WTC11 (cell line): ENCODE measurements at places on chromosomes 11 and 22.

DNA sequence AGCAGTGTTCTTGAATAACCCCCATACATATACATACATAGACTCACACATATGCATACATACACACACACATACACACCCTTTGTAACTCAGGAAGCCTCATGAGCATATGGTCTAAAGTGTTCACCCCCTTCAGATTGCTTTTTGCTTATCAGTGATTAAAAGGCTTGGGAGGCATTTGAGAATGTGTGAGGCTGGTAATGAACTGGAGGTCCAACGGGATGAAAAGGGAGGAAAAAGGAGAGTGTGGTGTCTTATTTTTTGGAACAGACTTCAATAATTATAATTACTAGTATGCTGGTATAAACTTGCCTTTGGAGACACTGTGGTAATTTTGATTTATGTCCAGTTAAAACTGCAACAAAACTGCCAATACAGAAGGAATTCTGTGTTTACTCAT, 124.5 kb downstream of the UVRAG start:
- no peak overlapping the region for H3K4me3 ChIP-seq
- no peak for DNase-seq

- H3K4me1 ChIP-seq: peaks cover 6% of the 10 kb centered on the region
- H3K36me3 ChIP-seq: peaks cover 30% of the 10 kb centered on the region
- no peak for DNase-seq
- H3K27me3 ChIP-seq: no peaks in the 10 kb centered on the region
- H3K27ac ChIP-seq: no peak within 1 kb of the TSS
Observed at GRCh38 chr11:64206457-64207255, at the start of gene FERMT3. FERMT3 (plus strand) TSS chr11:64206721; CDS start chr11:64207365, 644 bp downstream.

GRCh38 chr22:19708321-19709011, 5.8 kb upstream of the SEPTIN5 start:
- H3K4me3 ChIP-seq: no peak overlapping the region
- no peaks in the 10 kb centered on the region for H3K36me3 ChIP-seq
- H3K4me1 ChIP-seq: peaks cover 48% of the 10 kb centered on the region

DNA sequence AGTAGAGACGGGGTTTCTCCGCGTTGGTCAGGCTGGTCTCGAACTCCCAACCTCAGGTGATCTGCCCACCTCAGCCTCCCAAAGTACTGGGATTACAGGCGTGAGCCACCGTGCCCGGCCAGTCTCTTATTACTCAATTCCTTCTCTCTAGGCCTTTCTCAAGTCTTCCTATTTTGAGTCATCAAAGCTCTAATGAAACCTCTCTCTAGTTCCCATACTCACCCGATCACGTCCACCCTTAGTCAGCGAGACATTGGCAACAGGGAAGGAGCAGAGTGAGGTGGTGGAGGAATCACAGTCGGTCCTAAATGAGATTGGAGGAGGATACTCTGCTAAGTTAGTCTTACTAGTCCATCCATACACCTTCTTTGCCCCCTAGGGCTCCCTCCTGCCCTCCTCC, 5.0 kb downstream of the BSCL2 start:
- no peak overlapping the region for H3K4me3 ChIP-seq
- DNase-seq: no peak
- H3K36me3 ChIP-seq: peaks cover 33% of the 10 kb centered on the region
- peak overlapping the region; percentile 62; the same call in 1 of the 2 replicates for H3K27ac ChIP-seq
- H3K27me3 ChIP-seq: no peaks in the 10 kb centered on the region; the same call in 1 of the 2 replicates

GRCh38 chr11:119941636-119942411, 196.1 kb downstream of the TRIM29 start:
- no peak overlapping the region for H3K27ac ChIP-seq
- no peak overlapping the region for H3K4me3 ChIP-seq
- peak; percentile 52 for DNase-seq
- H3K4me1 ChIP-seq: peaks cover 35% of the 10 kb centered on the region
- no peaks in the 10 kb centered on the region for H3K36me3 ChIP-seq

DNA sequence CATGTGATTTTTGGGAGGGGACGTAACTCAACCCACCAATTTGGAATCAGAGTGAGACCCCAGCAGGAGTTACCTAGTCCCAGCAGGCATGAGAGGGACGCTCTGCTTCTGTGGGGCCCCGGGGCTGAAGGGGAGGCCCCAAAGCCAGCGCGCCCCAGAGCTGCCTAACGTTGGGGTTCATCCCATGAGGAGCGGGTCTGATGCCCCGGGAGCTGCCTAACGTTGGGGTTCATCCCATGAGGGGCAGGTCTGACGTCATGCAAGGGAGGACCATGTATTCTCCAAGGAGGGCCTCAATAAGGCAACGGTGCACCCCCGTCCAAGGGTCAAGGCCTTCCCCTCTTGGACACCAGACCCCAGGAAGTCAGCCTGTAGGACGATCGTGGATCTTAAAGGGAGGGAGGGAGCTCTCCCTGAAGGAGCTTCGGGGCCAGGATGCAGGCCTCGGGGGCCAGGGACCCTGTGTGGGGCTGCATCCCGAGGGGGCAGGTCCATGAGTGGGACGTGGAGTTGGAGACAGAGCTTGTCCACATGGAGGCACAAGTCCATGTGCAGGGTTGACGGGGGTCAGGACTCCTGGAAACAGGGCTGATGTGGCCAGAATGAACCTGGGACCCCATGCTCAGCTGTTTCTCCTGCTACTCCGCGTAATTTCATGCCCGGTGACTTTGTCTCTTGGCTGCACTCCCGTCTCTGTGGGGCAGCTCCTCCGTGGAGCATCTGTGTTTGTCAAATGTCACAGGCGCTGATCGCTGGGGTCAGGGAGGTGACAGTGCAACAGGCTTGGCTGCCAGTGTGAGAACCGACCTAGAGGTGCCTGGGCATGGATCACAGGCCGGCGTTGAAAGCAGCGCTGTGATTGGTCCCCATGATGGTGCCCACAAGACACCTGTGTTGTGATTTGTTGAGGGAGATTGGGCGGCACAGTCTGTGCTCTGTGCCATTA, 1029.1 kb downstream of the BRD1 start:
- H3K27me3 ChIP-seq: no peaks in the 10 kb centered on the region
- peaks cover 11% of the 10 kb centered on the region for H3K4me1 ChIP-seq
- no peak overlapping the region for H3K27ac ChIP-seq
- H3K36me3 ChIP-seq: peaks cover 9% of the 10 kb centered on the region
- DNase-seq: no peak
- H3K4me3 ChIP-seq: no peak overlapping the region

DNA sequence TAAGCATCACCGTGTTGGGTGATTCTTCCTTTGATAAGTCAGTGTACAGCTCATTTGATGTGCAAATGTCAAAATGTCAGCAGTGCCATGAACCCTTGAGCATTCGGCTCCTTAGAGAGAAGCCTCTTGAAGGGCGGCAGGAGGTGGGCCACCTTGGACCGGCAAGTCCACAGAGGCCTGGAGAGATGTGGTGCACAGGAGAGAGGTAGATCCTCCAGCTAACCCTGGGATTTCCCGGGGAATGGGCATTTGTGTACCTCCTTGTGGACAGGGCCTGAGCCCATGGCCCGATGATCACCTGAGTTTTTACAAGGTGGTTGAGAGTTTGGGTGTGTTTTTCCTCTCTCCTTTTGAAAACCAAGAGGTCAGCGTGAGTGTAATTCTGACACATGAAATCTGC, 133.2 kb upstream of the RCN1 start:
- no peak for DNase-seq
- peaks cover 12% of the 10 kb centered on the region for H3K27me3 ChIP-seq
- H3K4me1 ChIP-seq: peaks cover 6% of the 10 kb centered on the region
- H3K4me3 ChIP-seq: no peak overlapping the region
- H3K27ac ChIP-seq: no peak overlapping the region
- no peaks in the 10 kb centered on the region for H3K36me3 ChIP-seq

DNA sequence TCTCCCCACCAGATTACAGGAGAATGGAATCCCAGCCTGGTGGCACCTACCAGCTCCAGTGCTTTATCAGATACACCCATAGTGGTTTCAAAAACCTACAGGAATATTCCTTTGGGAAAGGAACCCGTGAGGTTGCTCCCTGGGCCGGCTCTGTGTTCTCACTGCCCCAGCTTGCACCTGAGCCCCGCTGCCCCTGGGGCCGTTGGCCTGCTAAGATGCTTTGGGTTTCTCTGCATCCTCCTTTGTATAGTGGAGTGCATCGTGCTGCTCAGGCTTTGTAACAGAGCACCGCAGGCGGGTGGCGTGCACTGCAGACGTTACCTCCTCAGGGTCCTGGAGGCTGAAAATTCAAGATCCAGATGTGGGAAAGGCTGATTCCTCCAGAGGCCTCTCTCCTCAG, 414.1 kb downstream of the BRD1 start:
- H3K36me3 ChIP-seq: no peaks in the 10 kb centered on the region
- DNase-seq: no peak
- H3K27ac ChIP-seq: no peak overlapping the region
- H3K4me1 ChIP-seq: peaks cover 14% of the 10 kb centered on the region
- H3K27me3 ChIP-seq: peaks cover 2% of the 10 kb centered on the region; the same call in 1 of the 2 replicates
- no peak overlapping the region for H3K4me3 ChIP-seq

DNA sequence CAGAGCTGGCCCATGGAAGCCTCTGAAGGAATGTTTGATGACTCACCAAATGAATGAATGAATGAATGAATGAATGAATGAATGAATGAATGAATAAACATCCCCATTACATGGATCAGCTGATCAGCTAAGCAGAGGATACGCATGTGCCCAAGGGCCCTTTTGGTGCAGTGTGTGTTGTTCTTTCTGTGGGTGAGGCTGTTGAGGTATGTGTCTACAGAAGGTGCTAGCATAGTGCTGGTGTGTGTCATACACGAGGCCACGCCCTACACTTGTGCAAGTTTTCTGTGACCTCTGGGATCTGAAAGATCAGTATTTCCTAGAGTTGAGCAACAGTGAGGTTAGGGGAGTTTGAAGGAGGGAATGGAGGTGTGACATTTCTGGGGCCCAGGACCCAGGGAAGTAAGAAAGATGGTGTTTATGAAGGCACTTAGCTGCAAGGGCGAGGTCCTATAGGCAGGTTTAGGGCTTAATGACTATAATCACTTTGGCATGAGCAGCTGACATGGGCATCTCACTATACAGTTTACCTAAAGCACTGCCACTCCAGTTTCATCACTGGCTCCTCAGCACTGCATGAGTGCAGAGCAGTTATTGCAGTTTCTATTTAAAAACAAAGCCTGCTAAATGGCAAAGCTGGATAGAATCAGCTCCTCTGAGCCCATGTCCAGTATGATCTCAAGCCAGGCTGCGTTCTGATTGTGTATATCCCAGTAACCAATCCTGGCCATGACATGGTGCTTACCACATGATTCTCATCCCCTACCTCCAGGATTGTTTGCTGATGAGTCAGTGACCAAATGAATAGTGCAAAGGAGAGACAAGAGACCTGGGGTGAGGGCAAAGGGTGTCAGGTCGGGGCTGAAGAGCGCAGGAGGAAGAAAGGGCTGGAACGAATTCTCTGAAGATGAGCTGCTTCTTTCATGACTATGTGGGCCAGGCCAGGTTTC, 36.4 kb upstream of the E2F8 start:
- no peak overlapping the region for H3K27ac ChIP-seq
- H3K27me3 ChIP-seq: no peaks in the 10 kb centered on the region; the same call in 1 of the 2 replicates
- no peak for DNase-seq
- H3K36me3 ChIP-seq: no peaks in the 10 kb centered on the region
- no peak overlapping the region for H3K4me3 ChIP-seq
- peaks cover 23% of the 10 kb centered on the region for H3K4me1 ChIP-seq

GRCh38 chr22:45163099-45163450, 650 bp upstream of the NUP50 start:
- H3K27me3 ChIP-seq: no peaks in the 10 kb centered on the region
- peak overlapping the region; percentile 92 for H3K4me3 ChIP-seq
- peaks cover 48% of the 10 kb centered on the region for H3K4me1 ChIP-seq
- peak overlapping the region; percentile 84 for H3K27ac ChIP-seq
- DNase-seq: no peak
- H3K36me3 ChIP-seq: peaks cover 2% of the 10 kb centered on the region

- no peaks in the 10 kb centered on the region for H3K36me3 ChIP-seq
- no peaks in the 10 kb centered on the region; the same call in 1 of the 2 replicates for H3K4me1 ChIP-seq
- DNase-seq: no peak
- H3K27me3 ChIP-seq: peaks cover 4% of the 10 kb centered on the region
Observed at GRCh38 chr11:111237926-111238325, 7.6 kb upstream of the POU2AF2 start.

DNA sequence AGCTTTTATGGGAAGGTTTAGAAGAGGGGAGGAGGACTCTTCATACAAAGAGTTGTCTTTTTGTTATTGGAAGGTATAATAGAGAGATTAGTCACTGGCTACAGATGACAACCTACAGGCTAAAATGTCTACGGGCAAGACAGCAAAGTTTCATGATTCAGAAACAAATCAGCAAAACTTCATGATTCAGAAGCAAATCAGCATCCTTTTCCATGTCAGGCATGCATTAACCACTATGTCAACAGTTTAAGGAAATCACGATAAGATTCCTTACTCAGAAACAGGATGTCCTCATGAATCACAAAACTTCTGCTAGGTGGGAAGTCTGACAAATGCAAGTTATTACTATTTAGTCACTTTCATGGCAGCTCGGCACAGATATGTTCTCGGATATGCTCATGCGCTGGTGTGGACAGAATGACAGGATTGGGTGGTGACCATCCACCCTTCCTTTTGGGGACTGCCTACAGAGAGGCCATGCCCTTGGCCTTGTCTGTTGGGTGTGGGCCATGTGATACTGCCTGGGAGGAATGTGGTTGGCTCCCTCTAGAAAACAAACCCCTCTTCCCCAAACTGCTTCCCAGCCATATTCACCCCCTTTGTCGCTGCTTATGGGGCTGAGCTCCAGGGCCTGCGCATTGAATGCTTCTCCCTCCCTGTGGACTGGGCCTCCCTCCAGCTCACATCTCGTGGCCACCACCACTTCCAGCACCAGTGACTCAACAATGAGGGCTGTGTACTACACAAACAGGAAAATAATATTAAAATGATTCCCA, 10.1 kb downstream of the C11orf91 start:
- H3K4me3 ChIP-seq: no peak overlapping the region
- H3K36me3 ChIP-seq: no peaks in the 10 kb centered on the region
- H3K4me1 ChIP-seq: peaks cover 40% of the 10 kb centered on the region

DNA sequence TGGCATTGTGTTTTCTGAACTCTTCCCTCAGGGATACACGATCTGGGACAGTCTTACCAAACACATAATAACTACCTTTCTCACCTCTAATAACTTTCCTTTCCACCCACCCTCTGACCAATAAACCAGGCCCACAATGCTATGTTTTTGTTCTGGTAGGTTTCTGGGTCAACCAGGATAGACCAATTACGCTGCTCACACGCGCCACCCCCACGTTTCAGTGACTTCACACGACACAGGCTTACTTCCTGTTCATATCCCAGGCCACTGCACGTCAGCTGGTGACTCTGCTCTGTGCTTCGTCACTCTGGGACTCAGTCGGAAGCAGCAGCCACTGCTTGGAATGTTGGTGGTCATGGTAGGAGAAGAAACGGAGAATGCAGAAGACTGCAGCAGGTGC, 2.5 kb downstream of the KRTAP5-4 start:
- peaks cover 7% of the 10 kb centered on the region for H3K4me1 ChIP-seq
- peaks cover 46% of the 10 kb centered on the region for H3K27me3 ChIP-seq
- no peak overlapping the region for H3K27ac ChIP-seq
- H3K4me3 ChIP-seq: no peak overlapping the region
- peaks cover 2% of the 10 kb centered on the region; the same call in 1 of the 2 replicates for H3K36me3 ChIP-seq

GRCh38 chr22:37229805-37230672, 14.0 kb downstream of the RAC2 start:
- no peak overlapping the region for H3K27ac ChIP-seq
- DNase-seq: no peak
- no peaks in the 10 kb centered on the region for H3K36me3 ChIP-seq
- H3K27me3 ChIP-seq: no peaks in the 10 kb centered on the region
- H3K4me1 ChIP-seq: peaks cover 3% of the 10 kb centered on the region; the same call in 1 of the 2 replicates
